Posterior cingulate gyrus (tissue), 11 donors: ENCODE measurements at places on chromosomes 6 and 20.

- DNase-seq = no peak
Observed at GRCh38 chr6:12955956-12956355, 239.4 kb downstream of the PHACTR1 start.

DNA sequence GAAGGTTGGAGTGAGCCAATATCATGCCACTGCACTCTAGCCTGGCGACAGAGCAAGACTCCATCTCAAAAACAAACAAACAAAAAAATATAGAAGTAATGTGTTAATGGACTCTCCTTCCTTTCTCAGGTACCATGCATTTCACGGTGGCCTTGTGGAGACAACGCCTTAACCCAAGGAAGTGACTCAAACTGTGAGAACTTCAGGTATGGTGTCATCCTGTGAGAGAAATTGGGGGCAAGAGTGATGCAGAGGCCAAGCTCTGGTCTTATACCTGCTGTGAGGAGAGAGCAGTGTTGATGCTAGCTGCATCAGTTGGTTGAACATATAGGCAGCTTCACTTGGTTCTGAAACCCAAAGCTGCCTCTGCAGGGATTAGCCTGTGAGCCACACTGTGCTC lies 6.2 kb downstream of the ITCH start:
- DNase-seq = no peak

- DNase-seq = no peak
Observed at GRCh38 chr6:26258212-26258977, 106.6 kb upstream of the BTN3A2 start.

DNA sequence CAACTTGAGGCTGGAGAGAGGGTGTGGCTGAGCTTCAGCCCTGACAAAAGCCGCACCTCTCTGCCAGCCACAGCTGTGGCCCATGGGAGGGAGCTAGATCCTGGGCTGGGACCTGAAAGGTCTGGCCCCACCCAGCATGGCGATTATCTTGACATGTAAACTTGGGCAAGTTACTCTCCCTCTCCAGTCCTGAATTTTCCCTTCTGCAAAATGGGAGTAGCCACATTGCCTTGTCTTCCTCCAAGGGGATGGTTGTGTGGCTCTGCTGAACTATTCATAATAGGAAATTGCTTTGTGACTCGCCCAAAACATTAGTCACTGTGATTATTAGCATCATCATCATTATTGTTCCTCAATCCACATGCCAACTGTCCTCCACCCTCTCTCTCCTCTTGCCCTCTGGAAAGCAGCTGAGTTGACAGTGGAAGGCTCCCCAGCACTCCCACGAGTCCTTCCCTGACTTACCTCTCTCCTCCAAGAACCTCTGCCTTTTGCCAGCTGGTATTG lies 23.0 kb upstream of the RBPJL start:
- DNase-seq = no peak

DNA sequence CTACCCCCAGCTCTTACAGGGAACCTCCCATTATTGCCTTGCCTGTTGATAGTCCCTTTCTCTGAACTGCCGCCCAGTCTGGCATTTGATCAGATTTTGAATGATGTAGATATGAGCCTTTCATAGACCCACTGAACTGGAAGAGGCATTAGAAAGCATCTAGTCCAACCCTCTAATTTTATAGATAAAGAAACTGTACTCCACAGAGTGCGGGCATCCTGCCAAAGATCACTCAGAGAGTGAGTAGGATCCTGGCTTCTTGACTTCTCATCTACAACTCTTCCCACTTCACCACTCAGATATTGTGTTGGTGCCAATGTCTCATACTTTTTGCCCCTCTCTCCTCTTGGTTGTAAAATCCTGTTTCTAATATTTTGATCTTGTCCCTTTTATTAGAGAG lies 179.2 kb upstream of the BMP2 start:
- no peak for DNase-seq

DNA sequence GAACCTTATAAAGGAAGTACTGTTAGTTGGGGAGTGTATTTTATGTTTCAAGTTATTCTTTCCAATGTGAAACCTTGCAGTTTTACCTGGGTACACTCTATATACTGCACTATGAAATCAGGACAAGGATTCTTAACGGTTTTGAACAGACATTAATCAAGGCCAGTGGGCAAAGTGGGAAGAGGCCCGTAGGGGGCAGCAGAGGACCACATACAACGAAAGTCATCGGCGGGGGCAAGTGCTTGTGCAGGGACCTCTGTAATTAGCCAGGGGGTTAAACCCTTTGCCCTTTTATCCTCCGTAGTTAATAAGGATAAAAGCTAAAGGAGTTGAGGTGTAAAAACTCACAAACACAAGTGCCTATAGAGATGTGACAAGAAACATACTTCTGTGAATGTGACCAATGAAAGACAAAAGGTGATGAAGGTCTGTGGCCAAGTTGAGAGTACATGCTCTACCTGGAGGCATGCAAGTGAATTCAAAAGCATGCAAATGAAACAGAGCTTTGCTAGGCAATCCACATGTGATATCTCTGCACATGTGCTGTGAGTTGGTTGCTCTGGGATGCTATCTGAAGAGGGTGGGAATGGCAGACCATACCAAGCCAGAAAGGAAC lies 392.7 kb upstream of the MAN1A1 start:
- DNase-seq = no peak

DNA sequence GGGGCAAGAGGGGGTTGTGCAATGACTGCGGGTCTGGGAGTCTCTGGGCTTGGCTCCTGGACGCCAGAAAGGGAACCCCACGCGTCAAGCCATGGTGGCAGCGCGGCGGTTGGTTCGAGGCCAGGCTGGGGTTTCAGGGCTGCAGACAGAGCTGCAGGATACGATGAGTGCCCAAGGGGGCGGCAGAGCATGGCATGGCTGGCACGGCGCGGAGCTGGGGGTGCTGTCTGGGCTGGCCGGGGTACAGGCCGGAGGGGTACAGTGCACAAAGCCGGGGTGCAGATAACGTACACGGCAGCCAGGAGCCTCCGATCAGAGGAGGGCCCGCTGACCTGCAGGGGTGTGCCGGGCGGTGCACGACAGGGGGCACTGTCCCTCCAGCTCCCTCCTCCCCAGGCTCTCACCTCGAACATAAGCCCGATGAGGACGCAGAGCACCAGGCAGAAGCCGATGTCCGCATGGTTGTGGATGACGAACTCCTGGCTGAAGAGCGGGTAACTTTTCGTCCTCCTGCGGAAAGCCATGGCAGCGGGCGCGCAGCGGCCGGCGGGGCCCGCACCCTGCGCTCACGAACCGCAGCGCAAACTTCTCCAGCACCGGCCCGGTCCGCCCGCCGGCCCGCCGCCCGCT lies 353 bp downstream of the TRAM2 start:
- peak; percentile 84 for DNase-seq

- DNase-seq = no peak
Observed at GRCh38 chr20:25389401-25389857, 1.2 kb downstream of the ABHD12 start.

DNA sequence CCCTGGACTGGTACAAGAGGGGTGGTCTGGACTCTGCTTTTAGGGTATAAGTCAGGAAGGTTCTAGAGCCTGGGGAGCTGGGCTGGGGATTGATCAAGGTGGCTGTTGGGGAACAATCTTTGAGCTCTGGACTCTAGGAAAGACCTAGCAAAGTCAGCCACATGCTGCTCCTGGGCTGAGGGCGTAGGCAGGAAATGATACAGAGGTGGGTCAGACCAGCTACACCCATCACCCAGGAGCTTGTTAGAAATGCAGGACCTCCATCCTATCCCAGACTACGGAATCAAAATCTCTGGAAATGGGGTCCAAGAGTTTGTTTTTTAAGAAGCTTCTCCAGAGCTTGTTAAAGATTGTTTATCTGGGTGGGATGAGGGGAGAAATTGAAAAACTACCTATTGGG lies 9.4 kb downstream of the ADTRP start:
- no peak for DNase-seq

GRCh38 chr20:63502671-63503172 lies 3.8 kb upstream of the EEF1A2 start:
- peak; percentile 86 for DNase-seq

- no peak for DNase-seq
Observed at GRCh38 chr20:37342231-37343177, 3.4 kb upstream of the SRC start.

GRCh38 chr6:144012534-144012933 lies 4.5 kb upstream of the PLAGL1 start:
- DNase-seq = no peak

- no peak for DNase-seq
Observed at GRCh38 chr6:169452117-169452868, 198.6 kb upstream of the THBS2 start.

GRCh38 chr6:165889636-165890403 lies 226.8 kb upstream of the PDE10A start:
- no peak for DNase-seq

GRCh38 chr6:137775720-137776119 lies 91.3 kb upstream of the TNFAIP3 start:
- no peak for DNase-seq

DNA sequence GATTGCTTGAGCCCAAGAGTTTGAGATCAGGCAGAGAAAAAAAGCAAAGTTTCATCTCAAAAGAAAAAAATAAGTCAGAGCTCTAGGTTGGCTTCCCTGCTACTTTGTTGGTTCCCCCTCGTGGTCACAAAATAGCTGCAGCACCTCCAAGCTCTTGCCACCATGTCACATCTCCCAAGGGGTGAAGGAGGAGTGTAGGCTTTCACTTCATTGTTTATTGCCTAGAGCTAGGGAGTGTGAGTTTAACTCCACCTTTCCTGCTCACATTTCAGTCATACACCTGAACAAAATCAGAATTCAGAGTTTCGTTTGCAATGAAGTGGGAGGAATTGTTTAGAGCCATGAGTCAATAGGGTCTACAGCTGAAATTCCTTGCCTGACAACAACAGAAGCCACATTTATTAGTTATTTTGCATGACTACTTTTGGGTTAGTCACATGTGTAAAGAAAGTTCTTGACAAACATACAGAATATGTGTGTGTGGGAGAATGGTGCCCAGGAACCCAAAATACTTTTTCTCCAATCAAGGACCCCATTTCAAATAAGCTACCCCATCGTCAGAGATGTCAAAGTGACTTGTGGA lies 56.2 kb upstream of the UFL1 start:
- DNase-seq = no peak

DNA sequence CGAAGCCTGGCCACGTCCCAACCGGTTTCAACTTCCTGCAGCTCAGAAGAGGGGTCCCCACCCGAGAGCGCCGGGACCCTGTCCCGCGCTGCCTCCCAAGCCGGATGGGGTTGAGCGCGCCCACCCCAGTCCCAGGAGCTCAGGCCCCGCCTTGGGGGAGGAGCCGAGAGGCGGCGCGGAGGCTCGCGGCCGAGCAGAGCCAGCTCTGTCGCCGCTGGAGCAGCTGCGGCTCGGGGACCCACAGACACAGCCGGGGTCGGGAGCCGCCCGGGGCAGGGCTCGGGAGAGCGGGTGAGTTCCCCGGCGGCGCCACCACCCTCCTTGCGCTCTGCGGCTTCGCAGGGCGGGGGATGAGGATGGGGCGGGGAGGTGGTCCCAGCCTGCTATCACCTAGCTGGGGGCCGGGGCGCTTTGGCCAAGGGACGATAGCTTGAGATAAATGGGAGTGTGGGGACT lies at the start of gene PPP1R16B:
TSS of gene PPP1R16B (plus strand) at position 196 of the 456 bp plus-strand sequence. CDS start 30,229 bp downstream, outside the sequence.
- peak; percentile 81 for DNase-seq

DNA sequence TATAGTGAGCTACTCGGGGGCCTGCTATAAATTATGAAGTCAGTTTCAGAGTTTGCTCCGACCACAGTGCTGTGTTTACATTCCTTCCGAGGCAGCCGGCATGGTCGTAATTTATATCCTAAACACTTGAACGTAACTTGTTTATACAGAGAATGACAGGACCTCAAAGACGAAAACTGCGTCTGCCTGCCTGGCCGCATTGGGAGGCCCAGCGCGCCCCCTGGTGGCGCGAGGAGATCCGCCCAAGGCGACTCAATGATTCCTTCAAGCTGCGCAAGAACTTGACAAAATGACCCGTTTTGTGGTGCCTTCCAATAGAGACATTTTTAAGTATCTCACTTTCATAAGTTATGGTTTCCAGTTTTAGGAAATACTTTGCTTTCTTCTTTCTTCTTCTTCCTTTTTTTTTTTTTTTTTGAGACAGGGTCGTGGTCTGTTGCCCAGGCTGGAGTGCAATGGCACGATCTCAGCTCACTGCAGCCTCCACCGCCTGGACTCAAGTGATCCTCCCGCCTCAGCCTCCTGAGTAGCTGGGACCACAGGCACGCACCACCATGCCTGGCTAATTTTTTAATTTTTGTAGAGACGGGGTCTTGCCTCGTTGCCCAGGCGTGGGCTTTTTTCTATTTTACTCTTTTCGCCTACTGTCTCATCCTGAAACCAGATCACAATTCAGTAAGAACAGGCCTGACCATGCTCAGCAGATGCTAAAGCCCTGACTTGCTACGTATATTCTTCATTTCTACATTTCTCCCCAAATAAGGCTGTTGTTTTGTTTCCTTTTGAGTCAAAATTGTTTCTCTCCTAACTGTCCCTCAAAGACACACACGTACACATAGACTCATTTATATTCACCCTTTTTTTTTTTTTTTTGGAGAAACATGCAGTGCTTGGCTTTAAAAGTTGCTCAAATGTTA lies 7.8 kb downstream of the FOXF2 start:
- no peak for DNase-seq

DNA sequence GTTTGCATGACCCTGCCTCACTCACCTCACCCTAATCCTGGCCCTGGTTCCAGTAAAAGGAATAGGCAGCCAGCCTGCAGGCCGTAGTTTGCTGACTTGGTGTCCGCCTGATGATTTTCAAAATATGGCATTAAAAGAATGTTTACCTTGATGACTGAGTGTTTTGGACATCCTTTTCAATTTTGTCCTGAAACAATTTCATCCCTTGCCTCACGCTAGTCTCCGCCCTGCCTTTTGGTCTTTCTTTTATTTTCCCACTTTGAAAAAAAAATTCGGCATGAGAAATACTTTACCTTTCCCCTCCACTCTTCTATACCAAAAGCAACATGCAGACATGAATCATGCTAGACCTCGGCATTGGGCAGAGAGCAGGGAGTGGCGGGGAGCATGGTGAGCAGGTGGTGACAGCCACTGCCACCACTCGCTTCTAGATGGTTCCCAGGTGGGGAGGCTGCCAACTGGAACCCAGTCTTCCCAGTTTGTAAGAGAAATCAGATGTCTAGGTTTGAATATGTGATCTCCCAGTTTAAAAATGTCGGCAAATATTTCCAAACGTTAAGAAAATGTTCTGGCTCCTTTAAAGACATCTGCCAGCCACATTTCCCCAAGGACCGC lies 9.4 kb downstream of the CD40 start:
- no peak for DNase-seq
